ENCODE measurements at places on chromosomes 11 and 22.

DNA sequence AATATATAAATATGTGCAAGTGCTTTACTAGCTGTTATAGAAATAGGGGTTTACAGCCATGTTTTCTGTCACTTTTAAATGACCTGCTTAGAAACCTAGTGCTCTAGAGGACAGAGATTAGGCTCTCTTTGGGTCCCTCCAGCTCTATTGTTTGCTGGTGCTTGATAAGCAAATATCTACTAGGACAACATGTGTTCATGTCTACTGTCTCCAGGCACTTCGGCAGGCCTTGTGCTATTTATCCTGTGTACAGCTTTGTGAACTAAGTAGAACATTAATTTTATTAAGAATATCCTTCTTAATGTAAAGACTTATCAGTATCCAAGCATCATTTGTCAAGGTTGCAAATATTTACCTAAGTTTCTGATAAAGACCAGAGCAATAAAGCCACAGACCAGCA is 11.9 kb upstream of the RASSF10 start:
- no peak for DNase-seq

DNA sequence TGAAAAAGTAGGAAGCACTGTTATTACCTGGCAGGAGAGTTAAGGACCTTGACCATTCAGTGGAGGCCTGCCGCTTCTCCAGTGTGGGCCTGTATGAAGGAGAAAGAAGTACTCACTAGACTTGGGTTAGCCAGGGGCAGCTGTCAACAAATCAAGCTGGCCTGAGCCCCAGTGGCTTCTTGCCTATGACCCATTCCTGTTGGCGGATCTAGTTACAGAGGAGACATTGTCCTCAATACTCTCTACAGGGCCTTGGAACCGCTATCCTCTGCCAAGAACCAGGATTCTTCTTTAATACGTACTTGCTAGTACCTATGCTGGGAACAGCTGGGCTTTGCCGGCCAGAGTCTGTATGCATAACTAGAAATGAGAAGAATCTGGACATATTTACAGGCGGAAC is 68.1 kb downstream of the ALX4 start:
- no peak for DNase-seq

DNA sequence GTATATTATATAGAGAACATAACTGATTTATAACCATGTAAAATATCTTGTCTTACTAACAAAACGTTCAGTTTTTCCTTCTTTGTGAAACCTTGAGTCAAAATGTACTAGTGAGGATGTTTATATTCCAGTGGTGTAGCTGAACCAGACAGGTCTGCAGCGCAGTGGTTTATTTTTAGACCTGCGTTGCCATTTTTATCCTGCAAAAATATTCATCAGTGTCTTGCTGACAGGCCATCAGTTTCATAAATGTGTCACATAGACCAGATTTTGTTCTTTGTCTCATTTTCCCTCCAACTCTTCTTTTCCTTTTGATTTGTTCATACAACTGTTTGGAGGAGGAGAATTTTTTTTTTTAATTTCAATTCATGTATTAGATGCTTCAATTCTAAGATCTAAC is 43.1 kb downstream of the HSD17B12 start:
- DNase-seq = no peak

GRCh38 chr22:21032037-21032867 is at the start of gene SLC7A4:
TSS of gene SLC7A4 (minus strand) at chr22:21032561. CDS start at chr22:21031812, 749 bp downstream.
- DNase-seq = no peak

DNA sequence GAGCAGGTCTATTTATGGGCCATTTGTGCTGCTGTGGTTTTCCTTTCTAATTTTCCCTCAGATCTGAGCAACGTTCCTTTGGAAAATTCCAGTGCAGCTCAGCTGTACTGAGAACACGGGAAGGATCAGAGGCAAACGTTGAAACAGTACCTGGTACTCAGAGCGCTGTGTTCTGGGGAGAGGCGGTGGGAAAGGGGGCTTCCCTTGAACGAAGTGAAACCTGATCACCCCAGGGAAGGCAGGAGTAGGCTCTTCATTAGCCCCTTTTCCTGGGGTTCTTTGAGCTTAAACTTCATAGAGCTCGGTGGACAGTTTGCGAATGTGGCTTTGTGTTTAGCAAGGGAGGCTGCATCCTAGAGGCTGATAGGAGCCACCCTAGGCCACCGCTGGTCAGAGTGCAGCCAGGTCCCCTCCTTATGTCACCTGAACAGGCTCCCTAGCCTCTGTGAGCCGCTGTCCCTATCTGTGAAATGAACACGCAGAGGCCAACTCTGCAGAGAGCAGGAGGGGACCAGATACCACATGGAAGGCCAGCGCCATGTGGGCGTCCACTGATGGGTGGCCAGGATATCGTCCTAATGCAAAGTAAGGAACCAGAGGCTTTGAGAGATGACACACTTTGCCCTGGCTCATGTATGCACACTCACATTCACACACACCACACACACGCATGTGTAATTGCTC is 1464.8 kb downstream of the BRD1 start:
- no peak for DNase-seq

GRCh38 chr22:24440270-24440717 is 12.9 kb downstream of the ADORA2A start:
- no peak for DNase-seq

All from SHP77 treated with DMSO at 0.1 percent for 48 hours (cell line).